ENCODE measurements at places on chromosomes 1 and 21. TPM values are rescaled to one million over a fixed set of nuclear protein-coding genes. Genes with fewer than 3 reads are reported as not detected.

DNA sequence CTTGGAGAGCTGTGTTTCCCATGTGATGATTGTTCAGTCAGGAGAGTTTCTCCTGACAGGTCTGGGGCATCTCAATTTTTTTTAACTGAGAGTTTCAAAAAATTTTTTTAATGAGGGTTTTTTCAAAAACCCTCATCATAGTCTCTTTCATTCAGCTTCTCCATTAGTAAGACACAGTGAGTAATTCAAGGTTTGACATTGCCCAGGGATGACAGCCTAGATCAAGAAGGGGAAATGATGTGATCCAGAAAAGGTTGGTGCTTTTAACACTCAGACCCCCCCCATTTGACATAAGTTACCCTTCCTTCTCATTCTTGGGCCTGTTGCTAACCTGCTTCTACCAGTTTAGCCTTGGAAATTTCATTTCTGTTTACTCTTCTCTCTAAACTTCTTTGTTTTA lies 189.4 kb upstream of the HOOK1 start:
- DNase-seq, result no peak

DNA sequence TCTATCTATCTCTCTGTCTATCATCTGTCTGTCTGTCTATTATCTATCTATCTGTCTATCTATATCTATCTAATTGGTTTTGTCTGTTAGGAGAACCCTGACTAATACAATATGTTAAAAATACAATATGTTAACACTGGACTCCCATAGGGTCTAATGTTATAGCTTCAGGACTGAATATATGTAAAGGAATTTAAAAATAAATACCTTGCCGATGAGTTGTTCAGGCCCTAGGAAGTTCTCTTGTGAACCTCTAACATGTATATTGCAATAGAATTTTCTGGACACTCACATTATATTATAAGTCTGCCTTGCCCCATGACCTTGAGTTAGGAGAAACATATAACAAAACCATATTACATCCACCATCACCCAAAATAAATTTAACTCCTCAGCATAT lies 900.6 kb downstream of the NCAM2 start:
- no peak for DNase-seq

DNA sequence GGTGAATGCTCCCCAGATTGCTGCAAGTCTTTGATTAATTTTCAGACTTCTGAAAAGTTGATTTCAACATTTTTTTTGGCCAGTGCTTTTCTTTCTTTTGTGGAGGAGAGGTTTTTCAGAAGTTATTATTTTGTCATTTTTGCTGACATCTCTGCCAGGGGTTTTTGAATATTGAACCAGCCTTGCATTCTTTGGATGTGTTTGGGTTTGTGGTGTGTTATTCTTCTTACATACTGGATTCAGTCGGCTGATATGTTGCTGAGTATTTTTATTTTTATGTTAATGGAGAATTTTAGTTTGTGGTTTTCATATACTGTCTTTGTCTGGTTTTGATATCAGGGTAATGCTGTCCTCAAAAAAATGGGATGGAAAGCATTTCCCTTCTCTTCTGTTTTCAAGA lies 25.3 kb downstream of the OBSCN start:
- DNase-seq, result no peak

DNA sequence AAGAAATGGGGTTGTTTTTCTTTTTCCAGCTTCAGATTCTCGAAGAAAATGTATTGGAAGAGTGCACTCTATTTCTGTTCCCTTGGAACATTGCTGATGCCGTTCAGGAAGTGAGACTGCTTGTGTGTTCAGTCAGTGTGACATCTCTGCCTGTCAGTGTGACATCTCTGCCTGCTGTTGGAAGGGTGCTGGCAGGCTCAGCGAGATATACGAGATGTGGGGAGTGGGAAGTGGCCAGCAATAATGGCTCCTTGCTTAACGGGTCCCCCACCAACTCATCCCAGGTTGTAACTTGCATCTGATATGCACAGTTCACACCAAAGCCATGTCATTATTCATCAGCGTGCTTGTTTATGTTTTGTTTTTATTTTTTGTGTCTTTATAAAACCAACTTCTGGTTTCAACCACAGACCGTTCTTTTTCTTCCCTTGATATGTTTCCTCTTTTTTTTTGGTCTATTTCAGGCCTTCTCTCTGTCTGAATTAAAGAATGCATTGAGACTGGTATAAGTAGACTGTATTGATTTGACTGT lies 145.4 kb downstream of the GALNT2 start:
- DNase-seq, result no peak

DNA sequence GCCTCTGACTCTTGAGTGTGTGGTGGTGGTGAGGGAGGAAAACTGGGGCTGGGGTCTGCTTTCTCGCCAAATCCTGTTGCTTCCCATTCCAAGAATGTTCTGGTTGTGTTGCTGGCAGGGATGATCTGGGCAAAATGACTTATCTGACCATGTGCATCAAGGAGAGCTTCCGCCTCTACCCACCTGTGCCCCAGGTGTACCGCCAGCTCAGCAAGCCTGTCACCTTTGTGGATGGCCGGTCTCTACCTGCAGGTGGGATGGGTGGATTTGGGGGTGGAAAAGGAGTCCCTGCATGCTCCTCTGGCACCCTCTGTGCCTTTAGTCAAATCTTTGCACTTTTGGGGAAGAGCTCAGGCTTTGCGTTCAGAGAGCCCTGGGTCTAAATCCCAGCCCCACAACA lies 18.1 kb downstream of the CYP4B1 start:
- no peak for DNase-seq

- no peak for DNase-seq
These were observed 73.7 kb downstream of the DMRTB1 start for GRCh38 chr1:53532912-53533311.

GRCh38 chr1:116693759-116694480 lies 26.4 kb upstream of the IGSF3 start:
- no peak for DNase-seq

DNA sequence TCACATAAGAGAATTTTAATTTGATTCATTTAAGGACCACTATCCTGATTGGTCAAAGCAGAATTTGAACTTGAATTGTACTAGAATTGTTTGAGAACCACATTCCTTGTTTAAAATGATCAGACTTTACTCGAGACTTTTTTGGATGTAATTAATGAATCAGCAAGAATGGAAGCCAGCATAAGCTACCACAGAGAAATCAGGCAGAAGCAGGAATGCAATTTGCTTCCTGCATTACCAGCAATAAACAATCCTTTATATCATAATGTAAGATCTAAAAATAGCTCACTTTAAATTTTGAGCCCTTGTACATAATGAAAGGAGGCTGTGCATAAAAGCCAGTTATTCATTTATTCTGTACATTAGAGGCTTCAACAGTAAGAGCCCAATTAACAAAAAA lies 119.8 kb upstream of the BACE2 start:
- no peak for DNase-seq

DNA sequence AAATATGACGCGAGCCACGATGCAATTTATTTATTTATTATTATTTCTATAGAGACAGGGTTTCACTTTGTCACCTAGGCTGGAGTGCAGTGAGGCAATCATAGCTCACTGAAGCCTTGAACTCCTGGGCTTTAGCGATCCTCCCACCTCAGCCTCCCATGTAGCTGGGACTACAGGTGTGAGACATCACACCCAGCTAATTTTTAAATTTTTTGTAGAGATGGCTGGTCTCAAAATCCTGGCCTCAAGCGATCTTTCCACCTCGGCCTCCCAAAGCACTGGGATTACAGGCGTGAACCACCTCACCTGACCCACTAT lies 63.6 kb downstream of the IRF2BP2 start:
- no peak for DNase-seq

DNA sequence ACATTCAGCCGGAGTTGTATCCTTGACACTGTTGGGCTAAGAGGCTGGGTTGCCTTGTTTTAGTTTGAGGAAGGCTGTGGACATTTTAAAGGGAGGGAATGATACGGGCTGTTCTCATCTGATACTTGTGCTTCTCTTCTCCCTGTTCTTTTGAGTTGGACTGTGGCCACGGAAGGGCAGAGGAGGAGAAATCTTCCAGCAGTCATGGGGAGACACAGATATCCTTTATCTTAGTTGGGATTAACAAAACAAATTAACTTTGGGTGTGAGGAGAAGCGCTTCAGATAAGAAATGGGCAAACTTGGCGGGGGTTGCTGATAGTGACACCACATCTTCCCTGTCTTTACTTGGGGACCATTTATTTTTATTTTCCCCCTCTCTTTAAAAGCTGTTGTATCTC lies 138.8 kb downstream of the ROR1 start:
- no peak for DNase-seq

- peak; percentile 63 for DNase-seq
These were observed 25.2 kb downstream of the FHAD1 start for GRCh38 chr1:15272009-15272781.

GRCh38 chr1:223219318-223219635 lies 76.2 kb upstream of the TLR5 start:
- DNase-seq, result no peak

DNA sequence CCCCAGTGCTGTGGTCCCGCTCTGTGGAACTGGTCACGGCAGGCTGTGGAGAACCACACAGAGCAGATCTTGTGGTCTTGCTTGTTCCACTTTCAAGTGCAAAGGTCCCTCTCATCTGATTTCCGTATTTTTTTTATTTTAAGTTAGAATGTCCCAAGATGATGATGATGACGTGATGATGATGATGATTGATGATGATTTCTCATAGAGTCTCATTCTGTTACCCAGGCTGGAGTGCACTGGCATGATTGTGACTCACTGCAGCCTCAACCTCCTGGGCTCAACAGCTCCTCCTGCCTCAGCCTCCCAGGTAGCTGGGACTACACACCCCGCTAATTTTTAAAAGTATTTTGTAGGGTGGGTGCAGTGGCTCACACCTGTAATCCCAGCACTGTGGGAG lies 12.2 kb downstream of the EVA1C start:
- DNase-seq, result no peak

- no peak for DNase-seq
These were observed 14.1 kb upstream of the NCMAP start for GRCh38 chr1:24541711-24542346.

- DNase-seq, result no peak
These were observed 2.5 kb downstream of the FTCD start for GRCh38 chr21:46152927-46153246.

The PDPN gene
- 19.1 TPM for total RNA-seq

The VCAM1 gene
- total RNA-seq, result 136 TPM

The CDCA8 gene
- total RNA-seq, result 3.1 TPM

The PROK1 gene
- total RNA-seq, result not detected

The GPR3 gene
- total RNA-seq, result 0.16 TPM

The SLC35F3 gene
- 0.32 TPM for total RNA-seq

The OR2L3 gene
- not detected for total RNA-seq

The BCL2L15 gene
- 0.90 TPM for total RNA-seq
